ENCODE measurements at places on chromosomes 5 and 9.

DNA sequence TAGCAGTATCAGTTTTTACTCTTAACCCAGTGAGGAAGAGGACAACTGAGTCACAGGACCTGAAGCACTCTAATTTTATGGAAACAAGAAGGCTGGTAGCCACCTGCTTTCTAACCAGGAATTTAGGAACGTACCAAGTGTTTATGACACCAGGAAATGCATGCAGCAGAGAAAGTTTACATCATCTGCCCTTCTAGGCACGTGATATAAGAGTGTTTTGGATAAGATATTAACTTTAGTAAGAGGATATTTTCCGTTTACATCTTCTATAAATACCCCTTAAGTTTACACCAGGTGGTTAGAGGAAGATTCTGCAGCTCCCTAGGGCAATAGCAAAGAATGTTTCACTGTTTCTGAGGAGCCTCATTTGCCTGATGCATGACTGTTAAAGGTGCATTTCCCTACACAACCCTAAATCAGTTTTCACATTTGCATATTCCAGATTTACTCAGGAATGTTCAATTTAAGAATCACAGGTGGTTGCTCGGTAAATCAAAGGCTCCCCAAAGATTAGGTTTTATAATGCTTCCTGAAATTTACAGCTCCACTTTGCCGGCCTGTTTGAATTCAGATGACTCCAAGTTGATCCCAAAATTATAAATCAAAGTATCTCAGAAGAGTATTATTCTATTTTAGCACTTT lies 1.8 kb downstream of the TSC1 start:
- no peak for DNase-seq

GRCh38 chr9:76521244-76521681 lies 62.3 kb downstream of the GCNT1 start:
- DNase-seq, result no peak

- DNase-seq, result no peak
Measured at GRCh38 chr5:26578002-26578401, 460.4 kb downstream of the CDH9 start.

- DNase-seq, result peak; percentile 61
Measured at GRCh38 chr9:6015278-6016157, at the start of gene RANBP6. RANBP6 (minus strand) TSS chr9:6015624; CDS start chr9:6015607, 17 bp downstream.

DNA sequence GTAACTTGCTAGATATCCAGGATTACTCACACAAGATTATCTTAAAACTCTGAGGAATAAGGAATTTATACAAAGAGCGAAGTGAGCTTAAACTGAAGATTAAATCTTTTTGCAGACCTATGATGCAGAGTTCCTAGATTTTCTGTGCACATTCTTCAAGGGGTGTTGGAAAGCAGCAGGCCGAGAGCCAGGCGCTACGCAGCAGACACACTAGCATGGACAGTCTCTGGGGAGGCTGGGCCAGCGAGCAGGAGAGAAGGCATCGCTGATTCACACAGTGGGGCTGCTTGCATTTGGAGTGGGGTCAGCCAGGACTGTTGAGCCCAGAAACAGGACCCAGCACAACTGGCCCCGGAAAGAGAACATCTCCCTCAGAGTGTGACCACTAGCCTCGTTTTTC lies 136.3 kb downstream of the ADAMTS16 start:
- no peak for DNase-seq

GRCh38 chr5:123451047-123451446 lies 27.8 kb upstream of the CEP120 start:
- DNase-seq, result no peak

GRCh38 chr9:130692321-130692720 lies 1.3 kb upstream of the EXOSC2 start:
- no peak for DNase-seq

DNA sequence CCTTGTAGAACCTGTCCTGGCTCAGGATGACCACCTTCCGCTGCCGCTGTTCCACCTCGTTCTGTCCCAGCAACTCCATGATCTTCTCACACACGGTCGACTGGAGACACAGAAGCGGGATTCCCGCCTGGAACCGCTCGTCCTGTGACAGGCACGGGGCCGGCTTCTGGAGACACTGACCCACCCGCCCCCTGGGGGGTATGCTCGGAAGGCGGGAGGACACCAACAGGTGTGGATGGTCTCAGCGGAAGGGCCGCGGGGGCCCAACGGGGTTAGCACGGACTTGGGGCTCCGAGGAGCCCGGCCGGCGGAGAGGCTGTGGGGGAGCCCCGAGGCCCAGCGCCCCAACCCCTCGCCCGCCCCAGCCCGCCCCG lies 530 bp downstream of the UCK1 start:
- DNase-seq, result peak; percentile 63

- peak; percentile 50 for DNase-seq
Measured at GRCh38 chr9:71768388-71769174, at the start of gene CEMIP2. CEMIP2 (minus strand) TSS chr9:71768513; CDS start chr9:71750373, 18,140 bp downstream.

GRCh38 chr5:149549461-149550267 lies 1.6 kb downstream of the CSNK1A1 start:
- peak; percentile 28 for DNase-seq

- no peak for DNase-seq
Measured at GRCh38 chr9:15909297-15909696, 356.5 kb downstream of the CCDC171 start.

DNA sequence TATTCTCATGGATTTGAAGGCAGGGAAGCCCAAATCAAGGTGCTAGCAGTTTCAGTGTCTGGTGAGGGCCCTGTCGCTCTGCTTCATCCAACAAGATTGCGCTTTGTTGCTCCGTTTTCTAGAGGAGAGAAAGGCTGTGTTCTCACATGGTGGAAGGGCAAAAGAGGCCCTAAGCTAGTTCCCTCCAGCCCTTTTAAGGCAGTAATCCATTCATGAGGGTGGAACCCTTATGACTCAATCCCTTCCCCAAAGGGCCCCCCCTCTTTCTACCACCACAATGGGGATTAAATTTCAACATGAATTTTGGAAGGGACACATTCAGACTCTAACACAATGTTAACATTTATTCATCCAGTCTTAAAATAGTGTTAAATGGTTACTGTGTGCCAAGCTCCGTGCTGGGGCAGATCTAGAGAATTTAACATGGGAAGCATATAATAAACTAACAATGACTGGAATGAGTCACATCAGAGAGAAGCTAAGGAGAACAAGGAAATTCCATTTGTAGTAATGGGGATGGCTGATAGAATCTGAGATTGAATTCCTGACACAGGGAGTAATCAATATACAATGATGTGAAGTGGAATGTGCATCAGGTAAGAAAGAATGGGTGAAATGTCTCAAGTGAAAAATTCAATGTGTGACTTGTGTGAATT lies 382.8 kb upstream of the ZNF608 start:
- no peak for DNase-seq

DNA sequence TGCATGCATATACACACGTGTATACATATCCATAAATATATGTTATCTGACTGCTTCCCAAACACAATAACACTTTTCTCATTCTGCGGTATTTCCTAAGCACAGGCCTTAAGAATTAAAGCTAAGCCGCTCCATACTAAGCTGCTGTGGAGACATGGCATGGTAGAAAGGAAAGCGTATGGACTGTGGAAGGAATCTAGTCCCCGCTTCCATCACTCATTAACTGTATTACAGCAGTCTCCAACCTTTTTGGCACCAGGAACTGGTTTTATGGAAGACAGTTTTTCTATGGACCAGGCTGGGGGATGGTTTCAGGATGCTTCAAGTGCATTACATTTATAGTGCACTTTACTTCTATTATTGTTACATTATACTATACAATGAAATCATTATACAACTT lies 11.3 kb downstream of the CDKL3 start:
- no peak for DNase-seq

GRCh38 chr9:127269449-127269848 lies 4.9 kb downstream of the GARNL3 start:
- DNase-seq, result no peak

DNA sequence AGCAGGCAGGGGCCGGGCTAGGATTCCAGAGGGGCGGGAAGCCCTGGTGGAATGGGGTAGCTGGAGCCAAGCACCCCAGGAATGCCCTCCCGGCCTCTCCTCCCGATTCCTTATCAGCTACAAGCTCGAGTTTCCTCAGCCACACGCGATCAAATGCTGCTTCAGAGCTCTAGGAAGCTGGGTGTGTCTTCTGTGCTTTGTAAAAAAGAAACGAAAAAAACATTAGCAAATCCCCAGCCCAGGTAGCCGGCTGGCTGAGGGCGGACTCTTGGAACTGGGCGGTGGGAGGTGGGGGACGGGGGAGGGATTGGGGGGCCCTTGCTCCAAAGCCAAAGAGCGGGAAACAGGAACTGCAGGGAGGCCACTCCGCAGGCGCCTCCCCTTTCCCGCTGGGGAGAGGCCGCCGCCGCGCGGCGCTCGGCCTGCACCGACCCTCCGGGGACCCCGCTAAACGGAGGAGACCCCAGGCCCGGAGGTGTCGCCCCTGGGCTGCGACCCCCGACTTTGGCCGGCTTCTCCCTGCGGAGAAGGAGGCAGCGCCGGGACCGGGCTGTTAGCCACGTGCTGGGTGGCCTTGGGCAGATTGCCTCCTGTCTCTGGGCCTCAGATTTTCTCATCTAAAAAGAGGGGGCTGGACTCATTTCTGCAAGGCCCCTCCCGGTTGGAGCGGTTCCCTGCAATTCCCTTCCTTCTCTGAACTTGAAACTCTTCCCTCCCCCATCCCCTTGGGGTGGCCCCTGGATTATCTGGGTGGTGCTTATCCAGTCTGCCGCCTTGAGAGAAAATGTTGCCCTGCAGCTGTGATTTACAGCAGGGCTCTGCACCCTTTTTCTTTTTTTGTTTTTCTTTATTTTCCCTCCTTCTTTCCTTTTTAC lies 40.9 kb upstream of the FABP6 start:
- no peak for DNase-seq

DNA sequence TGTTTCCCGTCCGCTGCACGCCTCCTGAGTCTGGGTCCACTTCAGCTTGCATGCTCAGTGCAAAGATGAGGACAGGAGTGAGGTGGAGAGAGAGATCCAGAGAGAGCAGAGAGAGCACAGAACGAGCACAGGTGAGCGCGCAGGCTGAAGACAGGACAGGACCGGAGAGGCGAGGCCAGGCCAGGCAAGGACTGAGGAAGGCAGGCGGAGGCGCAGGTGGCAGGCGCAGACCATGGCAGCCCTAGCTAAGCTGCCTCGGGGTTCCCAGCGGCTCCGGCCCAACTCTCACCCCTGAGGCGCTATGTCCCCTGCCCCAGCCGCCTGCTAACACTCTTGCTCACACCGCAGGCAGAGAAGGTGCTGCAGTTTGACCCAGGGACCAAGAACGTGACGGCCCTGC lies 9.7 kb downstream of the GRIN1 start:
- DNase-seq, result no peak

DNA sequence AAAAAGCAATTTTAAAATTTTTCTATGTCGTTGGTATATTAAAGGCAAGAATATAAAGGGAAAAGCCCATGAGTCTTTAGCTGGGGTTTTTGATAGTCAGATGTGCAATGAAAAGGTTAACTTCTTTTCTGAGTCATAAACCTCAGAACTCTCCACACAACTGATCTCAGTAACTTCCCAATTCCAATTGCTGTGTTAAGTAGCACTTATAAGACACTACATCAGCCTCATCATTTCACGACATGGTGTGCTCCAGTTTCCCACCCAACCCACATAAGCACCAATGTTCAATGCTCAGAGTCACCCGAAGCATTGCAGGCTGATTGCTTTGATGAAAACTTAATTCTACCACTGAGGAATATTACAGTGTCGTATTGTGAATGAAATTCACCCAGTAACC lies 155.8 kb downstream of the TSSK1B start:
- DNase-seq, result no peak

- DNase-seq, result no peak
Measured at GRCh38 chr5:147918101-147918685, 11.9 kb upstream of the C5orf46 start.

- DNase-seq, result no peak
Measured at GRCh38 chr9:385818-386398, 171.2 kb downstream of the DOCK8 start.

GRCh38 chr5:143050183-143050582 lies 280.0 kb downstream of the ARHGAP26 start:
- DNase-seq, result no peak

Measured in GM19239 (cell line).